ENCODE measurements at places on chromosomes 7 and 10.

GRCh38 chr7:13055732-13056368, 368.4 kb downstream of the ARL4A start:
- no peak for DNase-seq

GRCh38 chr7:54802841-54803240, 43.8 kb upstream of the SEC61G start:
- no peak for DNase-seq

- DNase-seq = peak; percentile 46
Observed at GRCh38 chr10:121171825-121172787, 320.9 kb downstream of the WDR11 start.

- DNase-seq = peak; percentile 53
Observed at GRCh38 chr10:3068968-3069737, 1.8 kb downstream of the PFKP start.

- no peak for DNase-seq
Observed at GRCh38 chr10:71850021-71850742, 869 bp downstream of the PSAP start.

Measured in NCI-H146 (cell line).